ENCODE measurements at places on chromosomes 3 and 15.
A peak's percentile ranks its signal among the peaks of the same experiment; 100 is the strongest.

GRCh38 chr15:75347222-75348033, 589 bp downstream of the NEIL1 start:
- peak; percentile 55 for DNase-seq

DNA sequence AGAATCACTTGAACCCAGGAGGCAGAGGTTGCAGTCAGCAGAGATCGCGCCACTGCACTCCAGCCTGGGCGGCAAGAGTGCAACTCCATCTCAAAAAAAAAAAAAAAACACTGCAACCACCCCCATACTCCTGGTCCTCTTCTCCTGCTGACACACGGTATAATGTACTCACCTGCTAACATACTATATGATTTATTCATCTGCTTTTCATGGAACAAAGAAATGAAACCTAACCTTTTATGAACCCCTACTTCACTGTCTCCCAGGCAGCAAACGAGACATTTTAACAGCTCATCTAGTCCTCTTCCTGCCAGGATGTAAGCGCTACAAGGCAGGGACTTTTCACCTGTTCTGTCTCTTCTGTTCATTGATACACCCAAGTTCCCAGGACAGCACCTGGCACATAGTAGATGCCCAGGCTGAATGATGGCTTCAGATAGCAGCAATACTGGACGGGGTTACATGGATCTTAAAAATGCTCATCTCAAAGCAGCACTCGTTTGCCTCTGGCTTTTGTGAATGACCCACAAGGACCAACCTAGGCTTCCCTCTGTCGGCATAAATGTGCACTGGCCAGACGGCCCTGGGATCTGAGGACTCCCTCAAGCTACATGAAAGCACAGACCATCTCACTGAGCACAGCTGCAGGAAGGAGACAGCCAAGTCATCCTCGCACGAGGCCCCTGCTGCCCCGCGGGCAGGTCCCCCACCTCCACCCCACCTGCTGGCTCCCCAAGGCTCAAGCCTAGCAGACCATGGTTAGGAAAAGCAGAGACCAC, 20.3 kb downstream of the XXYLT1 start:
- no peak for DNase-seq

DNA sequence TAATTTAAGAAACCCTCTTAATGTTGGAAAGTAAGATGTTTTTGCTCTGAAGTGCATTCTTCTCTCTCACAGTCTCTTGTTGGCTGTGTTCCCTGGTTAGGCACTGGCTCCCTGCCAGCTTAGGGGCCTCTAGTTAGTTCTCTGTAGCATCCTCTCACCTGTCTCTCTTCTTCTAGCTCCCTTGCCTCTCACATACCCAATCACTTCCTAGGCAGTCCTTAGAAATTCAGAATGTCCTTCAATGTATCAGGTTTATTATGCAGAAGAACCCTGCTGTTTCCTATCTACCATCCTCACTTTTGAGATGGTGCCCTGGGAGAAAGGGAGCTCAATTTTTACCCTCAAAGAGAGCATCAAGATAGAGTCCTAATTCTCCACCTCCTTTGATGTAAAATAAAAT, 36.2 kb upstream of the CPNE4 start:
- DNase-seq: no peak

- no peak for DNase-seq
Observed at GRCh38 chr3:60434950-60435349, 816.3 kb downstream of the FHIT start.

DNA sequence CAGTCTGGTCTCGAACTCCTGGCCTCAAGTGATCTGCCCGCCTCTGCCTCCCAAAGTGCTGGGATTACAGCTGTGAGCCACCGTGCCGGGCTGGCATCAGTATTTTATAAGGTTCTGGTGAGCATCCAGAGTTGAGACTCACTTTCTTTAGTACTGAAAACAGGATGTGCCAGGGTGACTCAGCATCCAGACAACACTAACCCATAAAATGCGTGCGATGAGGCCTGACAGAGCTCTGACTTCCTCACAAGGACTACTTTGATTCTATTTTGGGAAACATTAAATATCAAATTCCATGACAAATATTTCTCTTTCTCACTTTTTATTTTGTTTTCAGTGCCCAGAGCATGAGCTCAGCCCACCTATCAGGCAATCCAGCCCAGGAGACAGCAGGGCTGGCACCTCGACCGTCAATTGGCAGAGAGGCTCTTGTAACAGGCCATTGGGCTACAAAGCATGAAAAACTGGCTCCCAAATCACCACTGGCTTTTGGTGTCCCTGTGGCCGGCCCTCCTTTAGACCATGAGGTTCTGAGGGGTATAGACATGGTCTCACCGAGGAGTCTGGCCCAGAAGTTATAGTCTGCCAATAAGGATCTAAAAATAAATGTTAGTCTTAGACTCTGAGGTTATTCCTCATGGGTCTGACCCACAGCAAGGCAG, 75.0 kb downstream of the FEM1B start:
- DNase-seq: peak; percentile 37

DNA sequence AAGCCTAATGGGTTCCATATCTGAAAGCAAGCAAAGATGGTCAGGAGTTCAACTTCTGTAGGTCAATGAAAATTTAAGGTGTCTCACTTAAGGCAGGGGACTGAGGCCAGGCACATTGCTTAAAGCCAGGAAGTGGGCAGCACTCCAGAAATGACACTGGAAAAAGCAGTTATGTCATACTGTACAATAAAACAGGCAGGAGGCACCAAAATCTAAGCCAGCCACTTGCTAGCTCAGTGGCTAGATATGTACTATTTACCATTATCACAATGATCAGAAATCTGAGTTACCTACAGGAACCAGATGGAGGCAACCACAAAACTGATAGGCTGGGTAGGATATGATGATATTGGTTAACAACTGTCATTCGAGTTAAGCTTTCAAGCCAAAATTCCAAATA, 57.3 kb downstream of the FRMD5 start:
- DNase-seq: no peak

DNA sequence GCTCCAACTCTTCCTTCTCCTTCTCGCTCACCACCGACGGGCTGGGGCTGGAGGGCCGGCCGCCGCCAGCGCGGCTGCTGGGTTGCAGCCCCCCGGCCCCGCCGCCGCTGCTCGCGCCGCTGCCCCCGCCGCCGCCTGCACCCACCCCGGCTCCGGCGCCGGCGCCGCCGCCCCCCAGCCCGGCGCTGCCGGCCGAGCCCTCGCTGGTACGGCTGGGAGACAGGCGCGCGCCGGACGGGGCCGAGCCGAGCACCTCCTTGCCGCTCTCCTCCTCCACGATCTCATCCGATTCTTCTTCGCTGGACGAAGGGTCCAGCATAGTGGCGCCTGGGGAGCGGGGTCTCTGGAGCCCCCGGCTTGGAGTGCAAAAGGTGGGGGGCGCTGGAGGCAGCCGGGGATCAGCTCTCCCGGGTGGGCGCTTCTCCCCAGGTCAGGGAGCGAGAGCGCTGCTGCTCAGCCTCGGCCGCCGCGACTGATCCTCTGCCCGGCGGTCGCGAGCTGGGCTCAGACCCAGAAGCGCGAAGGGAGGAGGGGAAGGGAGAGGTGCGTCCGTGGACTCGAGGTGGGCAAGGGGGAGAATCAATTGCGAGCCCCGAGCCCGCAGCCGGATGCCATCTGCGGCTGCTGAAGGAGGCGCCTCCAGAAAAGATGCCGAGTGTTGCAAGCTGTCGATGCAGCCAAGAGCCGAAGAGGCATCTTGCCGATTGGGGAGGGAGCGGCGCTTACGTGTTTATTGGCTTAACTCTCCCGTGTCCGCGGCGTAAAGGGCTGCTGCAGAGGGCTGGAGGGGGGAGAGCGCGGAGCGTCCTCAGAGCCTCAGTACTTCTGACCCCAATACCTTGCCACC, at the start of gene CADPS:
TSS of gene CADPS (minus strand) at position 706 of the 847 bp plus-strand sequence. CDS start at position 319, 387 bp downstream.
- no peak for DNase-seq

DNA sequence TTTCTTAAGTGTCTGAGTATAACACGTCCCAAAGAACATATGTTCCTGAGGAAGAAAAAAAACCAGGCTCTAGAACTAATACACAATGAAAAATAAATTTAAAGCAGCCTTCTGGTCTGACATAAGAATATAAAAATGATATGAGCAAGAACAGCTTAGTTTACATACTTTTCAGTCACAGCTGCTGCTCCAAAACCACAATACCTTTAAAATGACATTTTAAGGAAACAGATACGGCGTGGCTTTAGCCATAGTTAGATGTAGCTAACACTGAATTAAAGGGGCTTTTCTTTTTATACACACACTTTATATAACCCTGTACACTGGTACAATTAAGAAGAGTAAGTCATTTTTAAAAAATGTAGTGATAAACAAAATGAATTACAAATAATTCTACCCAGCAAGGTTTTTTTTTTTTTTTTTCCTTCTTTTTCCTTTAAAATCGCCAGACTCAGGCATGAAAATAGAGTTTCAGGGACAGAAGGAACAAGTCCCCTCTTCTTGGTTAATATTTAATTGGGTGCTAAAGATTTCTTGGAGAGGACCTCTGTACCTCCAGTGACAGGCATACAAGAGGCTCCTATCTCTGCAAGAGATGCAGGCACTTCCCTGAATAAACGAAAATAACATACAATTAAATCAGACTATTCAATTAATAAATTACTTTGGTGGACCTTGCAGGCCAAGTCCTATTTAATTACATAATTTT, 265.6 kb downstream of the FOXP1 start:
- DNase-seq: no peak

DNA sequence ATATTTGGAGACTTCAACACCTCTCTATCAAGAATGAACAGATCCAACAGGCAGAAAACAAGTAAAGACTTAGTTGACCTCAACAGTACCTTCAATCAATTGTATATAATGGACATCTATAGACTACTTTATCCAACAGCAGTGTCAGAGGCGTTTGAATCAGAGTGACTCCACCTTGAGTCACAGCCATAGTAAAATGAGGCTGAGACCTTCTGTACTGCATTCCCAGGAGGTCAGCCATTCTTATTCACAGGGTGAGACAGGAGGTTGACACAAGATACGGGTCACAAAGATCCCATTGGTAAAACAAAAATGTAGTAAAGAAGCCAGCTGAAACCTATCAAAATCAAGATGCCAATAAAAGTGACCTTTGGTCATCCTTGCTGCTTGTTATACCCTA, 299.8 kb downstream of the CNTN3 start:
- no peak for DNase-seq

DNA sequence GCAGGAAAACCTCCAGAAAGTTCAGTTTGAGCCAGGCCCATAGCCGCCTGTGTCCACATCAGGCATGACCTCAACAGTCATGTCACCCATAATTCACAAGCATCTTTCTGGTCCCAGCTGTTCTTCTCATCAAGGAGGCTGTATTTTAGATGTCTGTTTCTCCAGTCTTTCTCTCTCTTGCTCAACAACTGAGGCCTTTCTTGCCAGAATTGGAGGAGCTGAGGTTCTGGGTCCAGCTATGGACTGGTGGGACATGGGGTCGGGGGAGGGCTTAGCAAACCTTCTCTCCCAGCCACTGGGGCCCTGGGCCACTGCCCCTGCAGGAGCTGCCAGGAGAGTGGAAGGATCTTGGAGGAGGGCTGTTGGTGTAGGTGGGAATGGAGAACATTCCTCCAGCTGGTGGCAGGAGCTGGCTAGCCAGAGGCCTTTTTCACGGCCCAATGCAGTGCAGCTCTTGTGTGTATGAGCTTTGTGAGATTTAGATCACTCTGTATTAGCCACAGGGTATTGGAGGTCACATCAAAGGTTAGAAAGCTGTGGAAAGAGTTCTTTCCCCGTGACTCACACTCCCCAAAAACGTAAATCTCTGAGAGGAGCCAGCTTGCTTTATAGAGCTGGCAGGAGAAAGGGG, 23.5 kb downstream of the MAGEF1 start:
- no peak for DNase-seq

DNA sequence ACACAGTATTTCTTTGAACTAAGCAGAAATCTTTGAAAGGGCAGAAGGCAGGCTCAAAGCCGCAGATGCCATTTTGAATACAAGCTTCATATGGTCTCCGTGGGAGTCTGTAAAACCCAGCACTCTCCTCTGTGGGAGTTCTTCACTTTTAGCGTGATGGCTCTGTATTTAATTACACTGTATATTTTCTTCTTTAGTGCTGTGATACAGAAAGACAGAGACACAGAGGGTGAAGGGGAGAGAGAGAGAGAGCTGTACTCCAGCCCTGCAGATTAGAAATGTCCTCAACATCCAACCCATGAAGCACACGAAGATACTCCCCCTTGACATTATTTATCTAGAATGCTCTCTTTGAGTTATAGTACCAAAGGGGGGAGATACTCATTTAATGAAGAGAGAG, 752.6 kb upstream of the NR2F2 start:
- DNase-seq: no peak

DNA sequence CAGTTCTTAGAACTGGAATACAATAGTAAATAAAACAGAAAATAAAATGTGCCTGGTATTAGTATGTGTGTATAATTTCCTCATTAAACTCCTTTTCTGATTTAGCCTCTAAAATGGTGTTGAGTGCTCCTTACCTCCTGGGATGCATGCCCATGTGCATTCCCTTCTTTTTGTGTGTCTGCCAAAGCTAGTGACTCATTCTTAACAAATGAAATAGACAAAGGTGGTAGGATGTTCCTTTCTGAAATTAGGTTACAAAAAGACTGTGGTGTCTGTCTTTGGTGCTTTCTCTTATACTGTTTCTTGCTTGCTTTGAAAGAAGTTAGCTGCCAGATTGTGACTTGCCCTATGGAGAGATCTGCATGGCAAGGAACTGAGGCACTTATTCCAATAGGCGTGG, 623.7 kb downstream of the GRM7 start:
- DNase-seq: no peak

- peak; percentile 59 for DNase-seq
Observed at GRCh38 chr15:38696109-38696727, 131.6 kb upstream of the RASGRP1 start.

GRCh38 chr15:74173380-74174218, at the start of gene ISLR:
Gene ISLR (plus strand): TSS chr15:74173710. CDS start chr15:74174859, 1,149 bp downstream.
- DNase-seq: no peak

DNA sequence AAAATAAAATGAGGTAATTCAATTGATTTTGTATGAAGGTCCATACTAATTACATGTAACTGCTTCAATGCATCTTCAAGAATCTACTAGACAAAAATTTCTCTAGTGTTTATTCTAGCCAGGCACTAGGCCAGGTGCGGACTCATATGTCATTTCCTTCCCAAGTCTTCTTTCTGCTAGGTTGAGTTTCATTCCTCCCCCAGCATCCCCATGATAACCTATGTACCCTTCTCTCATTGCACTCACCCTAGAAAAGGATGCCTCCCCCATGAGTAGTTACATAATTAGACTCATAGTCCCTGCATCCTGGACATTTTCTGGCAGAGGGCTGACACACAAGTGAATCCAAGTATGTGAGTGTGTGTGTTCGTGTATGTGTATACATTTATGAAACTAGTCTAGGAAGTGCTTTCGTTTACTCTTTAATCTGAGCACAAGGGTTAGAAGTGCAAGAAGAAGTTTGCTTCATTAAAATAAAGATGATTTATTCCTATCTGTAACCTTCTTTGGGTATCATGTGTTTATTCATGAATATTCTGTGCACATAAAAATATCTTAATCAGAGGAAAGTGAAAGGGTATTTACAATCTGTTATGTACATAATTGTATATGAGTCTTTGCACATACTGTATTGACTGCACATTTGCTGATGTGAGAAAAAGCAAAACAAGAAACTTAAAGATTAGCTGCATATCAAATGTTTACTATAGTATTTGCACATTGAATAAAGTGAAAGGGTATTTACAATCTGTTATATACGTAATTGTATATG, 585.6 kb upstream of the ZNF717 start:
- DNase-seq: no peak

- no peak for DNase-seq
Observed at GRCh38 chr3:38648024-38648658, 1.3 kb downstream of the SCN5A start.
